ENCODE measurements at places on chromosomes 3 and 15.
A peak's percentile ranks its signal among the peaks of the same experiment; 100 is the strongest.

GRCh38 chr15:60679256-60679655, 200.3 kb upstream of the ICE2 start:
- no peak for DNase-seq

GRCh38 chr3:59839810-59840515, 790.1 kb upstream of the CFAP20DC start:
- DNase-seq: peak; percentile 37

DNA sequence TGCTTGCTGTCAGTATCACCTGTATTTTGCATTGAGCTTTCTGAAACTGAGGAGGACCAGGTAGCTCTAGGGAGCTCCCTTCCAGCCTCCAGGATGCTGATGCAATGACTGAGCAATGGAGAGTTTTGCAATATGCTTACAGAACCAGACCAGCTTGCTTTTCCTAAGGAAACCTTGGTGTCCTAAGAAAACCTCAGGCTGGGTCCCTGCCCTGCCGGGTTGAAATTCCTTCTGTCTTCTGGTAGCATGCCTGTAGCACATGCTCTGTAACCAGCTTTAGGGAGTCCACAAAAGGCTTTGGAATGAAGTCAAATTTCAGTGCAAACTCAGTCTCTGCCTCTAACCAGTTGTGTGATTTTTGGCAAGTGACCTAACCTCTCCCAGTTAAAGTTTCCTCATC, 65.8 kb upstream of the GSK3B start:
- no peak for DNase-seq

DNA sequence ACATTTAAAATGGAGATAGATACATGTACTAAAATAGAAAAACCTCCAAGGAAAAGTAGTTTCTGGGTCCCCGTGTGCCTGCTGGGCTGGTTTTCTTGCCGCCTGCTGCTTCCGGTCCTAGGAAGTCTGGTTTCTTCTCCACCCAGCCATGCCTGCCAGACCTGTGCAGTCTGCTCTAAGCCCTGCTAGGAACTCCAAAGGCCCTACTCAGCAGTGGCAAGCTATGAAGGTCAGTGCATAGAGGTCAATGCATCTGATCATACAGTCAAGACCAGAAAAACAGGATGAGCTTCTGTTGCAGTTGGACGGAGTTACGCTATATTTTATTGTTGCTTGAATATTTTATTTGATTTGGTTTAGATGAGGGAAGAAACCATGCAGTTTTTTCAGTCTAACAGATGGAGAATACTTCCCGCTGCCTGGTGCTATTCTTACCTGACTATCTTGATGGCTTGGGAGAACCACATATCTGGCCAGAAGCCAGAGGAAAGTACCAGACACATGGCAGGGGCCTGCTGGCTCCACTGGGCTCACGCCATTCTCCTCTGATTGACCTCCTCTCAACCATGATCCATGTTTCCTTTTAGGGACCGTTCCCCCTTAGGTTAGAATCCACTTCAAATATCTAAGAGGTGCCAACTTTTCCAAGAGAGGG, 226.8 kb upstream of the ST8SIA2 start:
- DNase-seq: no peak

DNA sequence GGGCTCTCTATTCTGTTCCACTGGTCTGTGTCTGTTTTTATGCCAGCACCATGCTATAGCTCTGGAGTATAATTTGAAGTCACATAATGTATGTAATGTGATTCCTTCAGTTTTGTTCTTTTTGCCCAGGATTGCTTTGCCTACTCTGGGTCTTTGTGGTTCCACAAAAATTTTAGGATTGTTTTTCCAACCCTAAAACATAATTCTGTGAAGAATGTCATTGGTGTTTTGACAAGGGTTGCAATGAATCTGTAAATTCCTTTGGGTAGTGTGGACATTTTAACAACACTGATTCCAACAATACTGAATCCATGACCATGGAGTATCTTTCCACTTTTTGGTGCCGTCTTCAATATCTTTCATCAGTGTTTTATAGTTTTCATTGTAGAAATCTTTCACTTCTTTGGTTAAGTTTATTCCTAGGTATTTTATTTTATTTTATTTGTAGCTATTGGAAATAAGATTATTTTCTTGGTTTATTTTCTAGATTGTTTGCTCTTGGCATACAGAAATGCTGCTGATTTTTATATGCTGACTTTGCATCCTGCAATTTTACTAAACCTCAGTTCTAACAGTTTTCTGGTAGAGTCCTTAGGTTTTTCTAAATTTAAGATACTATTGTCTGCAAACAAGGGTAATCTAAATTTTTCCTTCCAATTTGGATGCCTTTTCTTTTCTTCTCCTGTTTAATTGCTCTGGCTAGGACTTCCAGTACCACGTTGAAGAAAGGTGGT, 29.7 kb downstream of the TJP1 start:
- DNase-seq: no peak

DNA sequence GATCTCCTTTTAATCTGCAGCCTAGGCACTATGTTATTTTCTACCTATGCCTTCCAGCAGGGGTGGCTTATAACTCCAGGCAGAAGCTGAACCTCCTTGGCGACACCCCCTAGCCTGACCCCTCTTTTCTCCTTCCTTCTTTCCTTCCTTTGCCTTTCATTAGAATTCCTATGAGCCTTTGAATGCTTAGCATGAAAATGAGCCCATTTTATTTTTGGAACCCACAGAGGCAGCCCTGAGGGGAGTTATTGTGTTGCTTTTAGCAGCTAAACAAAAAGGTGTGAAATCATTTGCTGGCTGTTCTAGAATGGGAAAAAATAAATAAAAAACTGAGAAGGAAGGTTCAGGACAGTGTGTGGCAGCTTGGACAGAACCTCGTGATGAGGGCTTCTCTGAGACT, 164.6 kb upstream of the ICE2 start:
- no peak for DNase-seq

- DNase-seq: no peak
Measured at GRCh38 chr15:89747708-89748682, 3.1 kb downstream of the MESP1 start.

GRCh38 chr15:60626051-60626450, 147.1 kb upstream of the ICE2 start:
- DNase-seq: no peak

DNA sequence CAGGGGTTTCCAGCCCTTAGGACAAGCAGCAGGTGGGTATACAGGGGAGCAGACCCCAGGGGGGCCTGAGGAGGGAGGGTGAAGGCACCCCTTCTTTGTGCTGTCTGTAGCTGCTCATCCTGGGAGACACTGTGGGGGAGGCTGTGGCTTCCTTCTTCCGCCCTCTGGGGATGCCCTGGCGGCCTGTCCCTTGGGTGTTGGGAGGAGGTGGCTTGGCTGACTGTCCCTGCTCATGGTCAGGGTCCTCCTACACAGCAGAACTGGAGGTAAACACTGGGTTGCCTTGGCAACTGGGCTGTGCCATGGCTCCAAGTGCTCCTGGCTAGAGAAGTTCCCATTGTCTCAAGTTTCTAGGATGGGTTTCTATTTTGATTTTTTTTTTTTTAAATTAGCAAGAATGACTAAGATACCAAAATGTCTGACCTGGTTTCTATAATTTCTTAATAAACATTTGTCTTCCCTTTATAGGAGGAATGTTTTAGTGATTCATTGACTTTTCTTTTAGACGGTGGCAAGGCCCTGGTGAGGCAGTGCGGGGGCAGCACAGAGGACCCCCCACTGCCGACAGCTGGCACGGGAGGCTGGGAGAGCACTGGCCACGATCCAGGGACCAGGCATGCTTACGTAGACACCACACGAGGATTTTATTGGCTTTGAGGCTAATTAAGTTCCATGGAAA, 12.4 kb downstream of the KLF13 start:
- no peak for DNase-seq

GRCh38 chr15:61689067-61689466, 371.2 kb downstream of the VPS13C start:
- DNase-seq: no peak

DNA sequence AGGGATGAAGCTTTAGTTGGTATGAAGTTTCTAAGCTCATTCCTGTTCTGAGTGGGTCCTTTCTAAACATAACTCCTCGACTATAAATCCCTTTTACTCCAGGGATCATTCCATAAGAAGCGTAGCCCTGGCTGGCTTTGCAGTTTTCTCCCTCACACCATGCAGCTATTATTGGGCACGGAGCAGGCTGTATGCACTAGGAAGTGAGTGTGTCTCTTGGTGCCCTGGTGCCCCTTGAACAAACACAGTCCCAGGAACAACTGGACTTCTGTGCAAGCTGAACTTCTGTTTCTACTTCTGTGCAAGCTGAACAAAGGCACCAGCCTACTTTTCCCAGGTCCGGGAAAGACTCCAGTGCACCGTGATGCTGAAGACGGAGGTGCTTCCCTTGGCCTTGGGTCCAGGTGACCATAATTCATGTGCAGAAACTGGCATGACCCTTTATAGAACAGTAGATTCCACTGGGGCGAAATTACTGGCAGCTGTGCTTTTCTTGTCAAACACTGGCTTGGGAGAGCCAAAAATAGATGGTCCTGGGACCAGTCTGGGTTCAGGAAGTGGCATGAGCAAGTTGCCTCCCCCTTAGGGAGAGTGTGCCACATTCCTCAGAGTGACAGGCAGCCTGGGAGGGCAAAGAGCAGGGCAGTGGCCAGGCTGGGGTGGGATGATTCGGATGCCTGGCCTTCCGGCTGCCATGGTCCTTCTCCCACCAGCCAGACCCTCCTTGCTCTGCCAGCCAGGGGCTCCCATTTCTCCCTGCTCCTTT, 127.2 kb downstream of the SLCO3A1 start:
- no peak for DNase-seq

DNA sequence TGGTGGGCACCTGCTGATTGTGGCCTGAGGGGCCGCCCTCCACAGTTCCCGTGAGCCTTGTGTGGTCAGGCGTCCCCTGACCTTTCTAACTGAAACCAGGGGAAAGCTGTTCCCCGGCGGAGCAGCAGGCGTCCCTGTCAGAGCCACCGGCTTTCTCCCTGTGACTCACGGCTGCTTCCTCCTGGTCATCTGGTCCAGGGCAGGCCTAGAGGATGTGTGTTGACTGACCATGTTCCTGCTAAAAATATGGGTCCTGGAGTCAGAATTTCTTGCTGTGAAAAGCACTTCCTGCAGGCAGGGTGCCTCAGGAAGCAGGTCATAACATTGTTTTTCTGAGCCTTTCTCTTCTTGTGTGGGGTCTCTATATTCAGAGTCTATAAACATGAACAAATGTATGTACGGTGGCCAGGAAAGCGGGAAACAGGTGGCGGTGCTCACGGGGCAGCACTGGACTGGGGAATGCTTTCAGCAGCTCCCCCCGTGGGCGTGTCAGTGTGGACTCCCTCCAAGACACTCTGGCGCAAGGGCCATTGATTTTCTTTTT, 38.4 kb upstream of the CGNL1 start:
- DNase-seq: no peak

- no peak for DNase-seq
Measured at GRCh38 chr3:70358978-70359580, 46.6 kb upstream of the MDFIC2 start.

DNA sequence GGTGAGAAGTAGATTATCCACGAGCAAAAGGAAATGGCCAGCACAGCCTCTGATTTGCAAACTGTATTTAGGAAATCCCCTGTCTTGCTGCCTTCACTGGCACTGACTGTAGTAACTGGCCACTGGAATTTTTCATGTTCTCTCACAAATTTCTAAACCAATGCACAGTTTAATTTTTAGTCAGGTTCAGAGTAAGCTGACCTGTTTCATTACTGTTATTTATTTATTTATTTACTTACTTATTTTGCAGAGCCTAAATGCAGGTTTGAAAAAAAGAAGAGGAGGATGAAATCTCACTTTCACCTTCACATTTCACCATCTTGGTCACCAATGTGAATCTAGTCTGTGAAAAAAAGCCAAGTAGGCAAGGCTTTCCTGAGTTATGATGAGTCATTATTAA, 291.0 kb downstream of the PLOD2 start:
- no peak for DNase-seq

DNA sequence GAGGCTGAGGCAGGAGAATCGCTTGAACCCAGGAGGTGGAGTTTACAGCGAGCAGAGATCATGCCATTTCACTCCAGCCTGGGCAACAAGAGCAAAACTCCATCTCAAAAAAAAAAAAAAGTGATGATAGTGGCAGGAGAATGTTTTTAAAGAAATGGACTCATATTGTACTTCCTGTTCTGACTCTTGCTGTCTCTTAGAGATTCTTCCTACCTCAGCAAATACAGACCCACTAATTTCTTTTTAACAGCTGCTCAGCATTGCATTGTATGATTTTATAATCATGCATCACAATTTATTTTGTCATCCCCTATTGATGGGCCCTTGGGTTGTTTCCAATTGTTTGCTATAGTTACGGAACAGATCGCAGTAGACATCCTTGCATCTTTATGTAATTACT, 8.8 kb upstream of the ANKDD1A start:
- DNase-seq: no peak

GRCh38 chr15:44468709-44469385, 41.4 kb downstream of the CTDSPL2 start:
- no peak for DNase-seq

DNA sequence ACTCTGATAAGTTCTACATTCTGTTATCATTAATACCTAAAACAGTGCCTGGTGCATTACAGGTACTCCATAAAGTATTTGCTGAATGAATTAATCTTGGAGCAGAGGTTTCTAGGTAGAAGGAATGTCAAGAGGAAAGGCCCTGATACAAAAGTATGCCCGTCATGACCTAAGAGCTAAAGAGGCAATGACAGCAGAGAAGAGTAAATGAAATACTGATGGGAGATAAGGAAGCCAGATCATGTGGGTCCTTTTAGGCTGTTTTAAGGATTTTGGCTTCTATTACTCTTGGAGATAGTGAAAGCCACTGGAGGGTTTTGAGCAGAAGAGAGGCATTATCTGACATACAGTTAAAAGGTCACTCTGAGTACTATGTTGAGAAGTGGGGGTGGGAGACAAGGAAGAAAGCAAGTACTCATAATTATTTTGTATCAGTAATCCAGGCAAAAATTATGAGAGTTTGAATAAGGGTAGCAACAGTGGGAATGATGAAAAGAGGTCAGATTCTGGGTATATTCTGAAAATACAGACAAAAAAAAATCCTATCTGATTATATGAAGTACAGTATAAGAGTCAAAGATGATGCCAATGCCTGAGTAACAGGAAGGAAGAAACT, 48.3 kb downstream of the DENND4A start:
- DNase-seq: no peak

DNA sequence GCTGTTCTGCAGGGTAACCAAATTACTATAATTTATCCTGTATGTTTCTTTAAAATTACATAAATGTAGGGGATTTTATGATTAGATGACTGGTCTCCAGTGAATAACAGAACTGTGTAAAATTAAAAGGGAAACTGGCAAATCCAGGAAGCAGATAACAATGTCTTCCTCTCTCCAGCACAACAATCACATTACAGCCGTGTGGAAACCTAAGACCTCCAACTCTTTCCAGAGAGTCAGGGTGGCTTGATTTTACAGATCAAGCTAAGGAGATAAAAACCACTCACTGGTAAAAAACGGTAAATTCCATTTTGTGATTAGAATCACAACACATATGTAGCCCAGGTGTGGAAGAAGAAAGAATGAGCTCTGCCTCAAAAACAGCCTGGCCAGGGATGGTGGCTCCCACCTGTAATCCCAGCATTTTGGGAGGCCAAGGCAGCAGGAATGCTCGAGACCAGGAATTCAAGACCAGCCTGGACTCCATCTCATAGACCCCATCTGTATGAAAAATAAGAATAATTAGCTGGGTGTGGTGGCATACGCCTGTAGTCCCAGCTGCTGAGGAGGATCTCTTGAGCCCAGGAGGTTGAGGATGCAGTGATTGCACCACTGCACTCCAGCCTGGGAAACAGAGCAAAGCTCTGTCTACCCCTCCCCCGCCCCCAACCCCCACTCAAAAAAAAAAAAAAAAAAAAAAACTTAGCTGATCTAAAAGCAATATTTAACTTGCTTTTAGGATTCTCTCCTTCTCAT, 29.0 kb downstream of the IL17RD start:
- no peak for DNase-seq

Measured in GM12864 (cell line).